H1 (cell line): ENCODE measurements at places on chromosomes 6 and 20. TPM values are rescaled to one million over a fixed set of nuclear protein-coding genes. Genes with fewer than 3 reads are reported as not detected.

- H3K27me3 ChIP-seq, result no peaks in the 10 kb centered on the region
- no peak for DNase-seq
- no peak overlapping the region for H3K27ac ChIP-seq
- H3K36me3 ChIP-seq, result no peaks in the 10 kb centered on the region
- H3K4me1 ChIP-seq, result peaks cover 3% of the 10 kb centered on the region
Measured at GRCh38 chr20:17538517-17539170, 7.5 kb upstream of the BFSP1 start.

DNA sequence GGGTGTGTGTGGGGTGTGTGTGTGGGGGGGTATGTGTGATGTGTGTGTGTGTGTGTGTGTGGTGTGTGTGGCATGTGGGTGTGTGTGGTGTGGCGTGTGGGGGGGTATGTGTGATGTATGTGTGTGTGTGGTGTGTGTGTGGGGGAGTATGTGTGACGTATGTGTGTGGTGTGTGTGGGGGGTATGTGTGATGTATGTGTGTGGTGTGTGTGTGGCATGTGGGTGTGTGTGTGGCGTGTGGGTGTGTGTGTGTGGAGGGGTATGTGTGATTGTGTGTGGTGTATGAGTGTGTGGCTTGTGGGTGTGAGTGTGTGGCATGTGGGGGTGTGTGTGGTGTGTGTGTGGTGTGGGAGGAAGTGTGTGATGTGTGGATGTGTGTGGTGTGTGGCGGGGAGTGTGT lies 442.3 kb downstream of the PREX1 start:
- H3K4me1 ChIP-seq, result no peaks in the 10 kb centered on the region; the same call in 1 of the 2 replicates
- H3K36me3 ChIP-seq, result no peaks in the 10 kb centered on the region
- no peaks in the 10 kb centered on the region for H3K27me3 ChIP-seq

GRCh38 chr20:6692566-6693173 lies 74.8 kb upstream of the BMP2 start:
- no peaks in the 10 kb centered on the region for H3K27me3 ChIP-seq
- no peaks in the 10 kb centered on the region for H3K36me3 ChIP-seq
- no peak overlapping the region for H3K4me3 ChIP-seq
- H3K27ac ChIP-seq, result no peak overlapping the region
- DNase-seq, result no peak

The ELOVL4 gene
- polyA plus RNA-seq, result 1.8 and 2.0 TPM in 2 replicates
